Peyer's patch (tissue), 4 donors: ENCODE measurements at places on chromosomes 11 and 22. TPM values are rescaled to one million over a fixed set of nuclear protein-coding genes. Genes with fewer than 3 reads are reported as not detected.

LIMK2 gene
- total RNA-seq = 256 TPM

RAB3IL1 gene
- 4.4 TPM for total RNA-seq

GAL gene
- total RNA-seq = 1.2 TPM

MS4A1 gene
- not detected for total RNA-seq

HBE1 gene
- total RNA-seq = not detected

DNA sequence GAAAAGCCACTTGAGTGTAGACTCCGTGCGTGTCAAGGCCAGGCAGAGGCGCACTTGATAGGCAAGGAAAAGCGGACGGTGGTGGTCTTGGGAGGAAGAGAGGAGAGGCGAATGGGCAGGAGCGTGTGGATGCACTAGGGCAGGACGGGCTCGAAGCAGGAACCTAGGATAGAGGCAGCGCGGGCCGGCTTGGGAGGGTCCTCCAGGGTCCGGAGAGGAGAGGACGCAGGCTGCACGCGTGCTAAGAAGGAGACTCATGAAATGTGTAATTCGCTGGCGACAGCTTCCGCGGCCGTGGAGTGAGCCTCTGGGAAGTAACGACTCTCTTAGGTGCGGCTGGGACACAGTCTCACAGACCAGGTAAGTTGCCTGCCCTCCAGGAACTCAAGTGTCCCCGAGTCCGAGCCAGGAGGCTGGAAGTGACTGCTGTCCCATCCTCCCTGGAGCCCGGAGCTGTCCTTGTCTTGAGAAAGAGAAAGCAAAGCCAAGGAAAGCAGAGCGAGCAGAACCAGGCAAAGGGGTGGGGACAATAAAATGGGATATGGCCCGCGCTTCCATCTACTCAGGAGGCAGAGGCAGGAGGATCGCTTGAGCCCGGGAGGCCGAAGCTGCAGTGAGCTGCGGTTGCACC lies 874 bp upstream of the IL17RA start:
- H3K36me3 ChIP-seq = no peaks in the 10 kb centered on the region
- no peak for DNase-seq
- H3K4me1 ChIP-seq = peaks cover 6% of the 10 kb centered on the region

DNA sequence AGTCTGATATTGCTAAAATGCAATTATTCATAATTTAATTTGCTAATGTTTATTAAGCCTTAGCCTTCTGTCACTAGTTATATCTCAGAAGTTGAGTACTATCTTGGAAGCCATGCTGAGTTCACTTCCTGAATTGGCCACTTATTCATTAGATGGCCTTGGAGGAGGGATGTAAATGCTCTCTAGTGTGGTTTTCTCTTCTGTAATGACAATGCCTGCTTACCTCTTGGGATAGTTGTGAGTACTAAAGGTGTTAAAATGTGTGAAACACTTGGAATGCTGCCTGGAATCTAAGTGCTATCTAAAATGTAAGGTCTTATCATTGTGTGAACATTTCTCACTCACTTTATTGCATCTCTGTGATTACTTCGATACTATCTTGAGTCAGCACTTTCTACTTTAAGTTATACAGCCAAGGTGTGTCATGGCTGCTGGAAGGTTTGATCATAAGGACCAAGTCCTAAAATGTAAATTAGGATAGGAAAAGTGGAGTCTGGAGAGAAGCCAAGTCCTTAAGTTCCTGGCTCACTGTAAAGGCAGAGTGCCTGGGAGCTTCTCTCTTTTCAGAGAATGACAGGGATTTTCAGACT lies 12.4 kb downstream of the GLYATL2 start:
- no peaks in the 10 kb centered on the region for H3K27me3 ChIP-seq
- no peak overlapping the region for H3K27ac ChIP-seq
- H3K4me3 ChIP-seq = no peak overlapping the region
- H3K4me1 ChIP-seq = no peaks in the 10 kb centered on the region

GRCh38 chr11:125270106-125270505 lies 105.6 kb downstream of the PKNOX2 start:
- H3K27ac ChIP-seq = no peak overlapping the region
- H3K36me3 ChIP-seq = no peaks in the 10 kb centered on the region
- H3K4me3 ChIP-seq = no peak overlapping the region
- no peak for DNase-seq
- H3K27me3 ChIP-seq = no peaks in the 10 kb centered on the region
- H3K4me1 ChIP-seq = no peaks in the 10 kb centered on the region

DNA sequence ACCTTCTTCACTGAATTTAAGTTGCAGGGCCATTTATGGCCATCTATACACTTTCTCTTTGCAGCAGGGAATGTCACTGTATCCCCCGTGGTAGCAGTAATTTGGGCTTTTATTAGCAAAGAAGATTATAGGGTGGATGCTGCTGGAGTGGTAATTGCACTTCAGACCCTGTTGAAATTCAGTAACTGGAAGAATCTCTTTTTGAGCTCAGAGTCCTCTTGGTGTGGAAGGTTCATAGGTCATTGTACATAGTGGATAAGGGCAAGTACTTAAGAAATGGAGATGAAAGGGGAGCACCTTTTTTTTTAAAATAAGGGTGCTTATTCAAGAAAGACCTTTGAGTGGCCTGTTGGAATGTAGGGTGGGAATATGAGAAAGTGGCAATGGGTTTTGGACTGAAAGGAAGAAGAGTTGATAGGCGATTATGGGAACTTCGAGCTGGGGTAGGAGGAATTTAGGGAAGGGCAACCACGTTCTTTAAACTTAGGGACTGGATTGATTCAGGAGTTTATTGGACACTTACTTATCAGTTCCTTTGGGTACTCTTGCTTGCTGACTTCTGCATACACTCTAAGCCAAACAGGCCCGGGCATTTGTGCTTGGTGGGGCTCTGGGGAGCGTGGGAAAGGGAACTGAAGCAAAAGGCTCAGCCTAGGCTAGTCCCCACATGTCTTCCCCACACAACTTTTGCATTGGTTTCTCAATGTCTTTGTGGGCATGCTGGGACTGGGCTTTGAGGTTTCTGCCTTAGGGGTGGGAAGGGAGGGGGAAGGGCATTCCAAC lies 26.5 kb downstream of the CTNND1 start:
- no peak overlapping the region for H3K4me3 ChIP-seq
- H3K4me1 ChIP-seq = peaks cover 52% of the 10 kb centered on the region
- peak overlapping the region; percentile 79 for H3K27ac ChIP-seq
- no peaks in the 10 kb centered on the region for H3K27me3 ChIP-seq
- DNase-seq = no peak

DNA sequence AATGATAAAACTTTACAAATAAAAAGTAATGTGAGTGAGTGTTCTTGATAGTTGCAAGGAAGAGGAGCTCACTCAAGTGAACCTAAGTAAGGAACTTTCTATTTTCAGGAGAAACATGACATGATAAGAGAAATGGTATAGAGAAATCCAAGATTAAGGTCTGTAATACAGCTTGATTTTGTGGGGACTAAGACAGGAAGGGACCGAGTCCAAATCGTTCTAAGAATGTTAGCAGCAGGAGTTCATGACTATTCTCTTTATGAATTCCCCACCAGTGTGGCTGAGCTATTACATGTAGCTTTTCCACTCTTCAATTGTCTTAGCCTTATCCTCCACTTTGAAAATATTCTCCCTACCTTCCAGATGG lies 698.6 kb upstream of the ARHGAP42 start:
- no peaks in the 10 kb centered on the region for H3K36me3 ChIP-seq
- no peaks in the 10 kb centered on the region for H3K27me3 ChIP-seq
- DNase-seq = no peak
- no peak overlapping the region for H3K4me3 ChIP-seq
- H3K4me1 ChIP-seq = no peaks in the 10 kb centered on the region
- H3K27ac ChIP-seq = no peak overlapping the region

GRCh38 chr11:47864901-47865300 lies 16.8 kb upstream of the NUP160 start:
- H3K4me3 ChIP-seq = no peak overlapping the region
- H3K36me3 ChIP-seq = no peaks in the 10 kb centered on the region
- no peak overlapping the region for H3K27ac ChIP-seq

- no peaks in the 10 kb centered on the region for H3K36me3 ChIP-seq
- DNase-seq = no peak
Observed at GRCh38 chr11:35600331-35600838, 17.9 kb upstream of the FJX1 start.

DNA sequence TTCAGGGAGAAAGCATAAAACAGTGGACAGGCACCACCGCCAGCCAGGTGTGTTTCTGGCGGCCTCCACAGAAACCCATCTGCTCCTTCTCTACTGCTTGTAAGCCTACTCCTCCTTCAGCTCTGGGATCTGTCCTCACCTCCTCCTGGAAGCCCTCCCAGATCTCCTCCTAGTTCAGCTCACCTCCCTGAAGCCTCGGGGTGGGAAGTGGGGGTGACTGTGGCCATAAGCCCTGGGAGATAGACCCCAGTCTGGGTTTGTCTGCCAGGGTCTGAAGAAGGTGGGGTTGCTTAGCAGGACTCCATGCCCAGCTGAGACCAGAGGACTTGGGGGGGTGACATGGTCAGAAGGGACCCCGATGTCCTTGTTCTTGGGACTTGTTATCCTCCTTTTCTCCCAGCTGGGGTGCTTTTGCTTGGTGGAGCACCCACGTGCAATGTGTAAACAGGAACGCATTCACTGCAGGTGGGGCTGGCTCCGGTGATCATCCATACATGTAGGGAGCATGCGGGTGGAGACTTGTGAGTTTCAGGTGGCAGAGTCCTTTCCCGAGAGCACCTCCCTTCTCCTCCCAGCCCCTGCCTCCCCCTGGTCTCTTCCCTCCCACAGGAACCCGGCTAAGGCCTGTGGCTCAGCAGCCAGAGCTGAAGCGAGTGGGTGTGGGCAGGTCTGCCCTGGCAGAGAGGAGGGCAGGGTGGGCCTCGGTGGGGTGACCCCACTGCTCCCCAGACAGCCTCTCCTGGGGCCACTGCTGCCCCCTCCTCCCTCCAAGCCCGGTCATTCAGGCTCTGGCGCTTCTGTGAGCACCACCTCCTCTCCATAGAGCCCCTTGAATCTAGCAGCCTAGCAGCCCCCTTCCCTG lies 25.9 kb downstream of the MRGPRG start:
- no peak overlapping the region for H3K4me3 ChIP-seq
- no peaks in the 10 kb centered on the region for H3K27me3 ChIP-seq
- DNase-seq = no peak
- H3K27ac ChIP-seq = no peak overlapping the region

DNA sequence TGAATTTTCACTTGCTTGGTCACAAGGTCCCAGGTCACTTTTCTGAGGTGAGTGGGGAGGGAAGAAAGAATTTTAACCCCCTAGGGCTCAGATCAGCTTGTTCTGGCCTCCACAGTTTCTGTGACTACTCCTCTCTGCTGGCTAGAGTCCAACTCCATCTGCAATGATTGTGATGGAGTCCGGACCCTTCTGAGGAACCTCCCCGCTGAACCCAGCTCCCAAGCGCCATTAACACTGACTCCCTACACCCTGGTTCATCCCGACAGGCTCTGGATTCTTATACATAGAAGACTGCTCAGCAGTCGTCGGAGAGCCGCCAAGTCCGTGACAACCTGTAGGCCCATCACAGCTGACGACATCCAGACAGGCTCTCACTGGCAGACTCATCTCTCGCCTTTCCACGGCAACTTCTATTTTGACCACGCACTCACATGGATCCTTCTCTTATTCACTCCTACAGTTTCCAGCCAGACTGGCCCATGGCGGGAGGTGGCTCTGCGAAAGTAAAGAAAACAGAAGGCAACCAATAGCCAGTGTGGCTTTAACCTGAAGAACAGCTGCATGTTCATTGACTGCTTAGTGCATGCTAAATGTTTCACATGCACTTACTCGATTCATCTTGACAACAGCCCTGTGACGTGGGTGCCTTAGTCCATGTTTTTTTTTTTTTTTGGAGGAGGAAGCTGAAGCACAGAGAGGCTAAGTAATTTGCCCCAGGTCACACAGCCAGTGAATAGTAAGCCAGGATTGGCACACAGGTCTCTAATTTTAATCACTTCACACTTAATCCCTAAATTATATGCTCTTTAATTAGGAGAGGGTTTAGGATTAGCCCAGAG lies 68.0 kb upstream of the PRDM11 start:
- no peaks in the 10 kb centered on the region for H3K36me3 ChIP-seq
- H3K4me1 ChIP-seq = no peaks in the 10 kb centered on the region
- H3K4me3 ChIP-seq = no peak overlapping the region
- no peak for DNase-seq
- no peak overlapping the region for H3K27ac ChIP-seq

GRCh38 chr22:31637891-31638618 lies 24.0 kb downstream of the PISD start:
- H3K36me3 ChIP-seq = no peaks in the 10 kb centered on the region
- no peak overlapping the region for H3K4me3 ChIP-seq
- no peak for DNase-seq
- H3K27ac ChIP-seq = peak overlapping the region; percentile 76
- H3K27me3 ChIP-seq = no peaks in the 10 kb centered on the region

DNA sequence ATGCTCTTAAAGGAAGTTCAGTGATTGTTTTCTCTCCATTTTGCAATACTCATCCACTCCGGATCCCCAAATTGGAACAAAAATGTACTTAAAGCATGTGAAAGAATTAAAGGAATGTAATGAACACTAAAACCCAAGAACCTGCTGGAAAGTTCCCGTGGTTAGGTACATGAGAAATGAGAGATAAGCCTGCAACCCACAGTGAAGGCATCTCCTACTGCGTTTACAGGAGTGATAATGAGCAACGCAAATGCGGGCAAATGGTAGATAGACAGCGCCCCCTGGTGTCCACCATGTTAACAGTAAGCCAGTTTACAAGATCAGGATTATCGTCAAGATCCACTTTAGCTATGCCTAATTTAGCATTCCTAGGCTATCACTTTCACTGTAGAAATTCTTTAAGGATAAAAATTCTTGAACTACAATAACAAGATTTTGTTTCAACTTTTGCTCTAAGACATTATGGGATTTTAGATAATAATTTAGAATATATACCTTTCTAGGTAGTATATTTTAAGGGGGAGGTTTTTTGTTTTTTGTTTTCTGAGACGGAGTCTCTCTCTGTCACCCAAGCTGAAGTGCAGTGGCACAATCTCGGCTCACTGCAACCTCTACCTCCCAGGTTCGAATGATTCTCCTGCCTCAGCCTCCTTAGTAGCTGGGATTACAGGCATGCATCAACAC lies 29.9 kb downstream of the ALG9 start:
- H3K27ac ChIP-seq = no peak overlapping the region
- no peaks in the 10 kb centered on the region for H3K36me3 ChIP-seq
- no peaks in the 10 kb centered on the region for H3K27me3 ChIP-seq
- H3K4me3 ChIP-seq = no peak overlapping the region

DNA sequence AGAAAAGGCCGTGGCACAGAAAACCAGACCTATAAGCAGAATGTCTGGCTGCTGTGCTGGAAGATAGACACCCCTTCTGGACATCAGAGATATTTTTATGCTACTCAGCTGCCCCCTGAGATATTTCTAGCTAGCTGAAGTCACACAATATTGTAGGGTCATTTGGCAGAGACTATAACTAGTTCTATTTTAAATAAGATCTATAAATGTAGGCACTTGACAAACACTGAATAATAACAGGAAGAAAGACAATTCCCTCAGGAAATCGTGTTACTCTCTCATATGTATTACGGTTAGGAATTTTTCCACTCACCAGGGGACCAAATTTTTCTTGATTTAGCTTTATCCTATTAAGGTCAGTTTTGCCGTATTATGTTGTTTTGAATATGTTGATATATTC lies 845.4 kb downstream of the OPCML start:
- H3K4me1 ChIP-seq = no peaks in the 10 kb centered on the region
- no peaks in the 10 kb centered on the region for H3K27me3 ChIP-seq
- no peaks in the 10 kb centered on the region for H3K36me3 ChIP-seq
- H3K4me3 ChIP-seq = no peak overlapping the region
- DNase-seq = no peak
